ENCODE measurements at places on chromosomes 2 and 18.

- no peak for DNase-seq
Observed at GRCh38 chr18:36328916-36329315, 31.4 kb downstream of the FHOD3 start.

- DNase-seq: no peak
Observed at GRCh38 chr2:36664696-36665076, 31.8 kb upstream of the VIT start.

DNA sequence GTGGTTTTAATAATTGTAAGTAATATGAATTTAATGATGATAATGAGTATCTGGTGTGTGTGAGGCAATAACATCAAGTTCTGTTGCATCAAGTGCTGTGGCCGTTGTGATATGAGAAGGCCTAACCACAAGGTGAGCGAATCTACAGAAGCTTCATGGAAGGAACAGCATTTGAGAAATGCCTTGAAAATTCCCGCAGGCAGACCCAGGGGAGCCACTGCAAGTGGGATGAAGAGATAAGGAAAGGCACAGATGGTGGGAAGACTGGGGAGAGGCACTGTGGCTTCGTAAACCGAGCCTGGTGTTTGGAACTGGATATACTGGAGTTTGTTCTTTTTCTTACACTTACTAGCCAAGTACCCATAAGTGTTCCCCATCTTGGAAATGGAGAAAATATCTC, 357.5 kb downstream of the PTPRM start:
- no peak for DNase-seq

- no peak for DNase-seq
Observed at GRCh38 chr18:72867746-72868584, at the start of gene NETO1. TSS of gene NETO1 (minus strand) at chr18:72867987. CDS start at chr18:72867291, 696 bp downstream.

DNA sequence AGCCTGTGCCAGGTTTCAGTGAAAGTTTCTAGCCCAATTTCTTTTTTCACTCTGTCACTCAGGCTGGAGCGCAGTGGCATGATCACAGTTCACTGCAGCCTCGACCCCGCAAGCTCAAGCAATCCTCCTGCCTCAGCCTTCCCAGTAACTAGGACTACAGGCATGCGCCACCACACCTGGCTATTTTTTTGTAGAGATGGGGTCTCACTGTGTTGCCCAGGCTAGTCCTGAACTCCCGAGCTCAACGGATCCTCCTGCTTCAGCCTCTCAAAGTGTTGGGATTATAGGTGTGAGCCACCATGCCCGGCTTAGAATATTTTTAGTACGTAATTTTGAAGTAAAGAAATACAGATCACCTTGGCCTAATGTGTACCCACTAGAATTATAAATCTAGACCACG, 87.1 kb downstream of the GORASP2 start:
- no peak for DNase-seq
